ENCODE measurements at places on chromosomes 16 and 17. TPM values are rescaled to one million over a fixed set of nuclear protein-coding genes. Genes with fewer than 3 reads are reported as not detected.

VASN gene
- not detected for total RNA-seq

PRR11 gene
- 4.1 TPM for total RNA-seq

MYL4 gene
- not detected for total RNA-seq

NF1 gene
- 32.4 TPM for total RNA-seq

HIC1 gene
- total RNA-seq: 7.8 TPM

GRCh38 chr17:41967141-41967920, 736 bp downstream of the CNP start:
- no peak for DNase-seq

- peak; percentile 90 for DNase-seq
Measured at GRCh38 chr17:17206124-17206912, at the start of gene PLD6. PLD6 (minus strand) TSS chr17:17206333; CDS start chr17:17206286, 47 bp downstream.

DNA sequence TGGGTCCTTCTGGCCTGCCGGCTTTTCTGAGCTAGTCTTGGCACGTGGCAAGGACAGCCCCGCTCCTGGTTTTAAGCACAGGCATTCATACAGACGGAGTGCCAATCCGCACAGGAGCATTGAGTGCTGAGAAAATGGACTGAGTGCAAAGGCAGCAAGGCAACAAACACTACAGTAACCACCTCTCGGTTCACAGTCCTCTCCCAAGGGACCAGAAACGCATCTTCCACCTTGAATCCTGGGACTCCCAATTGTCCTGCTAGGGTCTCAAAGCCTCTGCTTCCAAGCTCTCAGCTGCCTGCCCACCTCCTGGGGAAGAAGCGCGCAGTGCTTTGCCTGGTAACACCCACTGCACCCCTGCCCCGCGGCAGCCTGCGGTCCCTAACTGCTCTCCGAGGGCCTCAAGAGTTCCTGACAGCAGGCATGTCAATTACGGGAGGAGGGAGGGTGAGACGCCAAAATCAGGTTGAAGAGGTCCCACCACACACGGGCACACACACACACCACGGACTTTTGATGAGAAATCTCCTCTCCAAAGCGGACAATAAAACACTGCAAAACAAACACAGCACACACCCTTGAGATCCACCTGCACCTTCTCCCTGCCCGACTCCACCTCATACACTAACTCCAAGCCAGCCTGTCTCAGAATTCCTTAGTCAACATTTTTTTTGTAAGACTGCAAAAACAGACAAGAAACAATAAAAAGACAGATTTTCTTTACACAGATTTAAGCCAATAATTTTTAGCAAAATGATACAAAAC, 15.0 kb downstream of the SLC16A3 start:
- no peak for DNase-seq

DNA sequence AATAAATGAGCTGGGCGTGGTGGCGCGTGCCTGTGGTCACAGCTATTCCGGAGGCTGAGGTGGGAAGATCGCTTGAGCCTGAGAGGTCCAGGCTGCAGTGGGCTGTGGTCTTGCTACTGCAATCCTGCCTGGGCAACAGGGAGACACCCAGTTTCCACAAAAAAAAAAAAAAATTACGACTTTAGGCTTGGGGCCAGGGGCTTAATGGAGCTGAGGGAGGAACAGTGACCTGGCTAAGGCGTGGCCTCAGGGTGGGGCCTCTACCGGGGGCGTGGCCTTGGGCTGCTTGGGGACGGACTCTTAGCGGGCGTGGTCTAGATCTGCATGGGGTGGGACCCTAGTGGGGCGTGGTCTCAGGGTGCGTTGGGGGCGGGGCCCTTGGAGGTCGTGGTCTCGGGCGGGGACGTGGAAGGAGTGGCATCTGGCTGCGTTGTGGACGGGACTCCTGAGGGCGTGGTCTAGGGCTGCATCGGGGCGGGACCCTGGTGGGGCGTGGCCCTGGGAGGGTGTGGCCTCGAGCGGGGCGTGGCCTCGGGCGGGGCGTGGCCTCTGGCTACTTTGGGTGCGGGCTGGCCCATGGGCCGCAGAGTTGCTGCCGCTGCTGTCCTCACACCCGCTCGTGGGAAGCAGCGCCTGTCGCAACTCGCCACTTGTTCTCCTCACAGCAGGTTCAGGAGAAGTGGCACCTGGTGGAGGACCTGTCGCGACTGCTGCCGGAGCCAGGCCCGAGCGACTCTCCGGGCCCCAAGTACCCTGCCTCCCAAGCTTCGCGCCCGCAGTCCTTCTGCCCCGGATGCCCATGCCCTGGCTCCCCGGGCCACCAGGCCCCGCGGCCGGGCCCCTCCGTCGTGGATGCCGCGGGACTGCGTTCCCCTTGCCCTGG, 5.8 kb upstream of the C17orf99 start:
- DNase-seq: peak; percentile 98

GRCh38 chr17:15485045-15485444, 17.6 kb upstream of the CDRT4 start:
- DNase-seq: no peak

DNA sequence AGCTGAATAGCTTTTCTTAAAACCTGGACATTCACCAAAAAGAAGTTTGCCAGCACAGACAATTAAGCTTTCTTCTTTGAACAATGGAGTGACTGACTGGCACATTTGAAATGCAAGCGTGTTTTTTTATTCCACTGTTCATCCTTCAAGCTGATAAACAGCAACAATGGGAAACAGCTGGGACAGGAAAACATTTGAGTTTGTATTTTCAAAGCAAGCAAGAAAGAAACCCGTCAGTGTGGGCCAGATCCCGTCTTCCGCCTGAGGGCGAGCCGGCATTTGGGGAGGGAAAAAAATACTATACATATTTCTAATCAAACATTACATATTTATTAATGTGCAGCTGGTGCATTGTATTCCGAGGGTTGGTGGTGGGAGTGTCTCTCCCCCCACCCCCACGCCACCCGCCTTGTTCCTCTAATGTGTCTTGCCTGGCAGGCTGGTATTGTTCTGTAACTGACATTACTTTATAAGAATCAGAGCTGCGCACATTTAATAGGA, 94.3 kb downstream of the CYLD start:
- DNase-seq: no peak

- DNase-seq: peak; percentile 26
Measured at GRCh38 chr16:85393674-85394451, 219.3 kb upstream of the GSE1 start.

- peak; percentile 78 for DNase-seq
Measured at GRCh38 chr17:59001158-59001814, 105.4 kb downstream of the TRIM37 start.

DNA sequence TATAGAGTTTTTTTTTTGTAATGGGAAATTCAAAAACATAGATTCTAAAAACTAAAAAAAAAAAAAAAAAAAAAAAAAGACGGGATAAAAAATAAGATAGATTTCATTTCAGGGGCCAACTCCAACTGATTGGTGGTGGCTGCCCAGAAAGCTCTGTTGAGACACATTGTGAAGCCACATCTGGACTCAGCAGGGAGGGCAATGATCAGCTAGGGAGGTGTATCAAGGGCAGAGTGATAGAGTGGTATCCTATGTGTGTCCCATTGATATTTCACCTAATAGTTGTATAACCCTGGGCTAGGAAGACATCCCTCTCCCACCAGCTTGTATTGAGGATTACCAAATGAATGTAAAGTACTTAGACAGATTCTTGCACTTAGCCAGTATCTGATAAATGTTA, 6.7 kb upstream of the CMTR2 start:
- no peak for DNase-seq

GRCh38 chr17:16422416-16422815, 7.0 kb downstream of the TRPV2 start:
- no peak for DNase-seq

DNA sequence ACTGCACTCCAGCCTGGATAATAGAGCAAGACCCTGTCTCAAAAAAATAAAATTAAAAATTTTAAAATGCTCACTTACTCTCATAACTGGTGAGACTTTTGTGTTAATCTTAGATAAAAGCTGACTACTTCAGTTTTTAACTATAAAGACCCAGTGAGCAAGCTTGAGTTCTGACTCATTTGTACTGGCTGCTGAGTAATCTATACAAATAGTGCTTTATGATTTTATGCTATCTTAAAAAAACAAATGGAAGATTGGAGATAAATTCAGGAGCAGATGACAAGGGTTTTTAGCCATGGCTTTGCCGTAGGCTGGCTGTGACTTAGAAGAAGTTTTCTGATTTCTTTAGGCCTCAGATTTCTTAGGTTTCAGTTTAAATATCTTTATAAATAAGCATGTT, 30.5 kb downstream of the SNTB2 start:
- no peak for DNase-seq

DNA sequence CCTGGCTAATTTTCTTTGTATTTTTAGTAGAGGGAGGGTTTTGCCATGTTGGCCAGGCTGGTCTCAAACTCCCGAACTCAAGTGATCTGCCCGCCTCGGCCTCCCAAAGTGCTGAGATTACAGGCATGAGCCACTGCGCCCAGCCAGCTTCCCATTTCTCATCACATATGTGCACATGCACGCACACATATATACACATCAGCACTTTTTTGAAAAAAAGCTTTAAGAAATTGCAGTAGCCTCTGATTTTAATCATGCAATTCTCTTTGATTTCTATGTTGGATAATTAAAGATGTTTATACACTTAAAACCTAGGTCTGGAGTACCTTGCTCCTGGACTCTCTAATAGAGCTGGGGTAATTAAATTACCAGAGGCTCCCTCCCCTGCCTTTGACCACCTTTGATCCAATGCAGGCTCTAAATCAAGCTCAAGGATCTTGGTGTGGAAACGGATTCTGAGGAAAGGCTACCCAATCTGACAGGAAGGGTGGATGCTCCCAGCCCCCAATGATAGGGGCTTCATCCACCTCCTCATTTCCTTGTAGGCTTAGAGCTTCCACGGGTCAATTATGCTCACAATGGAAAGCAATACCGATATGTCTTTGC, 29.7 kb upstream of the GAN start:
- no peak for DNase-seq

GRCh38 chr16:77790009-77790372, 1.6 kb downstream of the VAT1L start:
- DNase-seq: no peak

DNA sequence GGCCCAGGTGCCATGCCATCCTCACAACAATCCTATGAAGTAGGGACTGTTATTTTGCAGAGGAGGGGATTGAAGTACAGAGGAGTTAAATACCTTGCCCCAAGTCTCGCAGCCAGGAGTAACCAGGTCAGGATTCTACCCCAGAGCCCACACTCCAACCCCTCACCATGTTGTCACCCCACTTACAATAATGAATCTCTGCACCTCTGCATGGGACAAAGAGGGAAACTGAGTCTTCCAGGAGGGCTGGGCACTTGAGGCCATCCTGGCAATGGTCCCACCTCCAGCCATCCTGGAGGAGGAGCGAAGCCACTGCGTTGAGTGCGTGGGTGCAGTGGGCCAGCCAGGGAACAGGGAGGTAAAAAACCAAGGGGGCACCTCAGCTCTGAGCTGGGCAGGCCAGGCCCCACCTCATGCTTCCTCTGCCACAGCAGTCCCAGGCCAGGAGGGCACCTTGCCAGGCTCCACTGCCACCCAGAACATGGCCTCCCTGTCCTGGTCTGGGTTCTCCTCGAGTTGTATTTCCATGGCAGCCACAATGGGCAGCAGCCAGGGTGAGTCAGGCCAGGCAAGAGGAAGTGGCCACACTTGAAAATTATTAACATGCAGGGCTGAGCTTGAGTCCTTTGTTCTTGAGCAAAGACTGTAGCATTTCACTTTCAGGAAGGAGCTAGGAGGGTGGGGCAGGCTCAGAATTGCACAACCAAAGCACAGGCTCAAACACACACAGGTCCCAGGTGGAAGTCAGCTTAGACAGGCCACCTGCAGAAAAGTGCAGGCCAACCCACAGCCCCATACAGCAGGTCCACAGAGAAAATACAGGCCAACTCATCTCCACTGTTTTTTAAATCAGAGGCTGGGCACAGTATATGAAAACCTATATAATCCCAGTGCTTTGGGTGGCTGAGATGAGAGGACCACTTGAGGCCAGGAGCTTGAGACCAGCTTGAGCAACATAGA, 52.1 kb downstream of the CUEDC1 start:
- no peak for DNase-seq

- no peak for DNase-seq
Measured at GRCh38 chr17:28967221-28968135, 16.2 kb upstream of the PHF12 start.

DNA sequence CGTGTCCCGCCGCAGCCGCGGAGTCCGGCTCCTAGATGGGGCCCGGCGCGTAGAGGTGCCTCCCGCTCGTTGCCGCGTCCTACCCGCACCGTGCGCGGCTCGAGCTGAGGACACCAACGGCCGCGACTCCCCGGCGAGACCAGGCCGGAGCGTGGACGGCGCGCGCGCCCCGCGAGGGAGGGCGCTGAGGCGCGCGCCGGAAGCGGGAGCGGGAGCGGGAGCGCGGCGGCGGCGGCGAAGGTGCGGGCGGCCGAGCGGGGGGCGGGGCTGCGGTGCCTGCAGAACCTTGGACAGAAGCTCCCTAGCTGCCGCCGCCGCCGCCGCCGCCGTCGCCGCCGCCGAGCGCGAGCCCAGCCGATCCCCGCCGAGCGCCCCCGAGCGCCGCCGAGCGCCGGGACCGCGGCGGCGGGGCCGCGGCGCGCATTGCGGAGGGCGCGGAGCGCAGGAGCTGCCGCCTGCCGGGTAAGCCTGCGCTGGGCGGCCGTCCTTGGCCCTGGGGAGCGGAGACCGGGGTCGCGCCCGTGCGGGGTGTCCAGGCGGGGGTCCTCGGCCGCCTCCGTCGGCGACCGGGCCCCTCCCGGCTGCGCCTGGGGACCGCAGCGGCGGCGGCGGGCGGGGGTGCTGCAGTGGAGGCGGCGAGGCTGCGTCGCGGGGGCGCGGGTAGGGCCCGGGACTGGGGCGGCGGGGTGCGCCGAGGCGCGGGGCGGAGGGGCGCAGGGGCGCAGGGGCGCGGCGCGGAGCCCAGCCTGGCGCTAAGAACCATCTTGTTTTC, at the start of gene CDK5R1:
CDK5R1 (plus strand) TSS at position 293 of the 772 bp plus-strand sequence. CDS start 628 bp downstream, outside the sequence.
- DNase-seq: peak; percentile 84

GRCh38 chr16:54128629-54129234, 157.9 kb downstream of the IRX3 start:
- DNase-seq: no peak

DNA sequence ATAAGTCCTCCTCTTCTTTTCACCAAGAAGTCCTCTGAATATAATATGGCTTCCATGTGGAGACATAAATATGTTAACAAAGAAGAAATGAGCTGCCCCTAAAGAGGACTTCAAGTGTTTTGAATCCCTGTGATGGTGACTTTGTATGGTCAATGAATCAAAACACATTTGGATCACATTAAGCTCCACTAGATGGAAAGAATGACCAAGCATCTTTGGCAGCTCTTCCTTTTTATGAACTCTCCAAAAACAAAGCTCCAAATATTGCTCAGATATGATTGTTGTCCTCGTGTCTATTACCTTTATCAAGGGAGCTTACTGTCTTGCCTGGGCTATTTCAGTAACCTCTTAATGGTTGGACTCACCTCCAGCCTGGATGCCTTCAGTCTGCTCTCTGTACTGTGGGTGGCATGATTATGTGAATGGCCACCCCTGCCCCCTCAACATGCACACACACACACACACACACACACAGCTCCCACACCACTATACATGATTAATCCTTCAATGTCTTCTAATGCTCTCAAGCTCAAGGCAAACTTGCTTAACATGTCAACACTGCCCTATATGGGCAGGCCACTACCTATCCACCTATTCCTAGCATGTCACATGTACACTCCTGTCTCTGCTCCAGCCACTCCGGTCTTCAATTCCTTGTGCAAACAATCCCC, 346.6 kb upstream of the SALL1 start:
- no peak for DNase-seq

GRCh38 chr17:48261297-48261880, 153.8 kb downstream of the SNX11 start:
- DNase-seq: no peak
